ENCODE measurements at places on chromosomes 2 and 18.
A peak's percentile ranks its signal among the peaks of the same experiment; 100 is the strongest.

DNA sequence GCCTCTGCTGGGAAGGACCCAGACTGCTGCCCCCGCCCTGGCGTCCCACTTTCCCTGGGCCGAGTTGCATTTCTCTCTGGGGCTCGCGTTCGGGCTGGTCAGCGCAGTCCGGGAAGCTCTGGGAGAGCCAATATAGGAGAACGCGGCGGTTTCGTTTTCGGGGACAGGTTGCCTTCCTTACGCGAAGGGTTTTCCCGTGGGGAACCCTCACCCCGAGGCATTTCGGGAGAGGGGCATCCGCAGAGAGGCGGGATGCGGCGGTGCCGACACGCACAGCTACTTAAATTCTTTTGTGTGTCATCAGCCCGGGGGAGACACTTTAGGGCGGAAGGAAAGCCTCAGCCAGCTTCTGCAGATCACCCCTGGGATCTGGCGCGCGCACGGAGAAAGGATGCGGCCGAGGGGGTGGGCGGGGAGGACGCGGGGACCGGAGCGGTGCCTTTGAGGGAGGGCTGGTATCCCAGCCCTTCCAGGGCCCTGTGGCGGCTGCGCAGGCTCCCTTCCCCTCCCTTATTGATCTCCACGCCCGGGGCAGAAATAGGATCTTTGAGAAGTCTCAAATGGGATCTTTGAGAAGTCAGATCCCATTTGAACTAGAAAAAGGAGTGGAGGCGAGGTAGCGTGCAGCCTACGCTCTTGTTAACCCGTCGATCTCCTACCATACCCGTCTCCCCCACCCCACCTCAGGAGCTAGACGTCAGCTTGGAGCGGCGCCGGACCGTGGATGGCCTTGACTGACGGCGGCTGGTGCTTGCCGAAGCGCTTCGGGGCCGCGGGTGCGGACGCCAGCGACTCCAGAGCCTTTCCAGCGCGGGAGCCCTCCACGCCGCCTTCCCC is 1.2 kb downstream of the GATA6 start:
- peak; percentile 87 for DNase-seq

DNA sequence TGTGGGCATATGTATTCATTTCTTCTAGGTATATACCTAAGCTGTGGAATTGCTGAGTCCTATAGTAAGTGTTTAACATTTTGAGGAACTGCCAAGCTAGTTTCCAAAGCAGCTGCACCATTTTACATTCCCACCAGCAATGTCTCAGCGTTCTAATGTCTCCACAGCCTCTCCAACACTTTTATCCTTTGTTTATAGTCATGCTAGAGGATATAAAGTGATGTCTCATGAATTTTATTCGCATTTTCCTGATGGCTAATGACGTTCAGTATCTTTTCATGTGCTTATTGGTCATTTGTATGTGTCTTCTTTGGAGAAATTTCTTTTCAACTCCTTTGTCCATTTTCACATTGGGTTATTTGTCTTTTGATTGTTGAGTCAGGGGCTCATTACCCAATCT is 295.2 kb downstream of the NCKAP5 start:
- no peak for DNase-seq

- peak; percentile 91 for DNase-seq
Observed at GRCh38 chr2:233210843-233211547, 40.5 kb upstream of the ATG16L1 start.

GRCh38 chr2:129726216-129726615 is 253.2 kb upstream of the RAB6C start:
- DNase-seq: peak; percentile 32

DNA sequence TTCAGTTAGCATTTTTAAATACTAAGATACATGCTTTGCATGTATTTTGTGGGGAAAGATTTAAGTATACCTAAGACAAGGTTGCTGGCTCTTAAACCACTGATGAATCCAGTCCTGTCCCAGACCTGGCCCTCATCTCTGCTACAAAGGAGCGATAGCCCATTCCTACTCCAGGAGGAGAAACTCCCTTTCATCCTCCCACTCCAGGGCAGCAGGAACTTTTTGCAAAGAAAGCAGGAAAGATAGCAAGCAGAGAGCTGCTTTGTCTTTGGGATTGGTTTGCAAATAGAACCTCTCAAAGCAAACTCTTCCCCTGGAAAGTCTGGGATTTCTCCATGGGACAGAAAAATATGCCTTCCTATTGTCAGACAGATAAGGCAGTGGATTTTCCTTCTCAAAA is 43.6 kb upstream of the COPS8 start:
- no peak for DNase-seq

DNA sequence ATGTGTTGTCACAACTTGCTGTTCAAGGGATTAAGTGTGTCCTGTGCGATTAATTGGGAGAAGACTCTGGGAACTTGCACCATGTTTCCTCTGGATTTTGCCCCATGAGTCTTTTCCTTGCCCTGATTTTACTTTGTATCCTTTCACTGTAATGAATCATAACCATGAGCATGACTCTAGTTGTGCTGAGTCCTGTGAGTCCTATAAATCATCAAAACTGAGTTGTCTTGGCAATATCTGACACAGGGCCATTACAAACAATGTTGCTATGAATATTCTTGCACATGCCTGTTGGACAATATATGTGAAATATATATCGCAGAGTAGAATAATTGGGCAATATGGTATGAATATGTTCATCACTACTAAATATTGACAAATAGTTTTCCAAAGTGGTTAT is 56.5 kb upstream of the COL5A2 start:
- DNase-seq: no peak

GRCh38 chr2:226408141-226408540 is 391.5 kb downstream of the IRS1 start:
- DNase-seq: no peak

GRCh38 chr2:238742066-238742465 is 105.8 kb upstream of the TWIST2 start:
- DNase-seq: no peak

GRCh38 chr2:239778042-239778851 is 246.9 kb downstream of the NDUFA10 start:
- DNase-seq: peak; percentile 80

DNA sequence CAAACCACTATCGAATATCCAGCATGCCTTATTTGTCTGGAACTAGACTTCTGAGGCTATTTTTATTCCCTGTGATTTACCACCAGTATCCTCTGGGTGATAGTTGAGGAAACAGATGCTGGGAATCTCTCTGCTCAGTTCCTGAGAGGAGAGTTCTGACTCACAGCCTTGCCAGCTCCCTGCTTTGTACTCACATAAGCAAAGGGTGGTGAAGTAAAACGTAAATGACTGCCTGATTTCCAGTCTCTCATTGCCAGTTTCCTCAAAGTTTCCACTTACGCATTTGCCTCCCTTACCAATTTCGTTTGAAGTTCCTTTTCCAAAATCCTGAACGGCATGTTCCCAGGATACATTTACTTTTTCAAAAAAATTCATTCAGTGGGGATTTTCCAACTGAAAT is 69.2 kb upstream of the HNRNPA3 start:
- DNase-seq: no peak

DNA sequence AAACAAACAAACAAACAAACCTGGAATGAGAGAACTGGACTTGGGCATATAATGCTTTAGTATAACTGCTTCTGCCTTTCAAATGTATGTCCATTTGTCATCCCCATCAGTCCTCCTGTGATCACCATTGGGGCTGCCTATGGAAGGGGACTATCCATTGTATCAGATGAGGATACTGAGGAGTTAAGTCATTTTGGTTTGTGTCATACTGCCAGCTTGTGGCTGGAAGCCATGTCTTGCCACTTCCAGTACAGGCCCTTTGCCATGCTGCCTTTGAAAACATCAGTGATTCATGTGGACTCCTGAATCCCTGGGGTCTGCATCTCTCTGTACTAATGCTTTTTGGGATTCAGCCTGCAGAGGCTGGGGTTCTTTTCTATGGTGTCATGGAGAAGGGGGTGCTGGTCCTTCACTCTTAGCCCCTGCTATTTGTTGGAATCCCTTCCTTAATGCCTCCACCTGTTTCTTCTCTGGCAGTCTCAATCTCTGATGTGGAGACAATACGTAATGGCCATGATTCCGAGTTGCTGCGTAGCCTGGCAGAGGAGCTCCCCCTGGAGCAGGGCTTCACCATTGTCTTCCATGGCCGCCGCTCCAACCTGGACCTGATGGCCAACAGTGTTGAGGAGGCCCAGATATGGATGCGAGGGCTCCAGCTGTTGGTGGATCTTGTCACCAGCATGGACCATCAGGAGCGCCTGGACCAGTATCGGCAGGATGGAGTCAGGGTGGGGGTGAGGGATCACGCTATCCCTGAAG is 10.6 kb downstream of the PLCD4 start:
- no peak for DNase-seq

DNA sequence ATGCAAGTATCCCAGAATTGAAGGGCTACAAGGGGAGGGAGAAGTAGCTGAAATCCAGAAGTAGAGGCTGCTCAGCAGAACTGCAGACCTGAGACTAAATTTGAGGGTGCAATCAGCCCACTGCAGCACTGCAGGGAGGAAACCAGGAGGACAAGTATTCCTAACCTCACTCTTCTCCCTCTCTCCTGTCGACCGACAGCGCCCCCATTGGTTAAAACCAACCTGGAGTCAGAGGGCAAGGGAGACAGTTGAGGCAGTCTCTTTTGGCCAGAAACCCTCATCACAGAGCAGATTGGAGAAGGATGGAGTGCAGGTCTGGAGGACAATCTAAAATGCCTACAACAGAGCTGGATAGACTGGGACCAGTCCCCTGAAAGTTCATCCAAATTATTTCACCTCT is 768.9 kb upstream of the KLHL29 start:
- DNase-seq: no peak

DNA sequence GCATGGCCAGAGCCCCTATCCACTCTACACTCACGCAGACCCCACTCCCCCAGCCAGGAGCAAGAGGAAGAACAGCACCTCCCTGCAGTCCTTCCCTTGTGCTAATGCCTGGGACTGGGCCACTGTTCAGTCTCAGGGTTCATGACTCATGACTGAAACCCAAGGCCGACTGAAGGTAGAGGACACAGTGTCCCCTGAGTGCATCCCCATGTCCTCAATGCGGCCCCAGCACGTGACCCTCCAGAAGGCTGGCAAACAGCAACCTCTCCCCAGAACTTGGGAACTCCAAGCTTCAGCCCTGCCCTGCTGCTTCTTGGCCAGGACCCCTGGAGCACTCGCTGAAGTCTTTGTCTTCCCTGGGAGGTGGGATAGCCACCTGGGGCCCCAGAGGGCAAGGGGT is 6.0 kb upstream of the ADRA2B start:
- DNase-seq: no peak

DNA sequence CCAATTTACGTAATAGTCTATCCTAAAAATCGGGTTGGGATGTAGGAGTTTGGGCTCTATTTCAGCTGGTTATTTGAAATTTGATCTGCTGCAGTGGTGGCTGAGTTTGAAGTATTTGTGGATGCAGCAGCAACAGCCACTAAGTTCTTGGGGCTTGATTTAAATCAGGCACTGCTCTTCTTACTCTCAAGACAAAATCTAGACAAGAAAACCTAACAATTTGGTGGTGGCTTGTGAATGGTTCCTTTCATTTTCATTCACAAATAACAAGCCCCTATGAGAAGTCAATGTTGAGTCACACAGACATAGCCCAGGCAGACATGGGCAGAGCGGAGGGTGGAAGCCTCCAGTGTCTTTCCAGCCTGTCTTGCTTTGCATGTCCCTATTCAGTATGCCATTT is 199.3 kb downstream of the LTBP1 start:
- DNase-seq: no peak

GRCh38 chr2:39663187-39663930 is 2.4 kb upstream of the TMEM178A start:
- DNase-seq: no peak

All from osteocyte (in vitro differentiated cells).